ENCODE measurements at places on chromosomes 1 and 21. TPM values are rescaled to one million over a fixed set of nuclear protein-coding genes. Genes with fewer than 3 reads are reported as not detected.
A peak's percentile ranks its signal among the peaks of the same experiment; 100 is the strongest.

- no peak for DNase-seq
These were observed 185.7 kb downstream of the ST6GALNAC3 start for GRCh38 chr1:76260279-76260678.

GRCh38 chr1:211603191-211603701 is 24.3 kb upstream of the SLC30A1 start:
- peak; percentile 45 for DNase-seq

The IRF6 gene
- 60.2 TPM for total RNA-seq

The KRTAP20-2 gene
- total RNA-seq: not detected

GRCh38 chr1:7575041-7575400 is 196.1 kb upstream of the VAMP3 start:
- no peak for DNase-seq

The PLA2G2C gene
- total RNA-seq: 0.14 TPM

All from adrenal gland (tissue), 19 donors.